ENCODE measurements at places on chromosomes 7 and 10. TPM values are rescaled to one million over a fixed set of nuclear protein-coding genes. Genes with fewer than 3 reads are reported as not detected.

The MYO3A gene
- not detected for total RNA-seq

The VWA2 gene
- total RNA-seq: under 0.01 TPM

The IPMK gene
- total RNA-seq: 10.9 TPM

The CCDC71L gene
- 31.5 TPM for total RNA-seq

The SCD gene
- total RNA-seq: 691 TPM

The PRKCQ gene
- not detected for total RNA-seq

All from osteoblast (primary cell).